CD4-positive, alpha-beta T cell treated with Interleukin-1 beta for 1 hour (primary cell): ENCODE measurements at places on chromosomes 13 and 19.

- peak; percentile 73 for DNase-seq
Observed at GRCh38 chr19:17394891-17395415, 957 bp upstream of the CCDC194 start.

- DNase-seq, result no peak
Observed at GRCh38 chr13:40274103-40274502, 392.3 kb downstream of the FOXO1 start.

DNA sequence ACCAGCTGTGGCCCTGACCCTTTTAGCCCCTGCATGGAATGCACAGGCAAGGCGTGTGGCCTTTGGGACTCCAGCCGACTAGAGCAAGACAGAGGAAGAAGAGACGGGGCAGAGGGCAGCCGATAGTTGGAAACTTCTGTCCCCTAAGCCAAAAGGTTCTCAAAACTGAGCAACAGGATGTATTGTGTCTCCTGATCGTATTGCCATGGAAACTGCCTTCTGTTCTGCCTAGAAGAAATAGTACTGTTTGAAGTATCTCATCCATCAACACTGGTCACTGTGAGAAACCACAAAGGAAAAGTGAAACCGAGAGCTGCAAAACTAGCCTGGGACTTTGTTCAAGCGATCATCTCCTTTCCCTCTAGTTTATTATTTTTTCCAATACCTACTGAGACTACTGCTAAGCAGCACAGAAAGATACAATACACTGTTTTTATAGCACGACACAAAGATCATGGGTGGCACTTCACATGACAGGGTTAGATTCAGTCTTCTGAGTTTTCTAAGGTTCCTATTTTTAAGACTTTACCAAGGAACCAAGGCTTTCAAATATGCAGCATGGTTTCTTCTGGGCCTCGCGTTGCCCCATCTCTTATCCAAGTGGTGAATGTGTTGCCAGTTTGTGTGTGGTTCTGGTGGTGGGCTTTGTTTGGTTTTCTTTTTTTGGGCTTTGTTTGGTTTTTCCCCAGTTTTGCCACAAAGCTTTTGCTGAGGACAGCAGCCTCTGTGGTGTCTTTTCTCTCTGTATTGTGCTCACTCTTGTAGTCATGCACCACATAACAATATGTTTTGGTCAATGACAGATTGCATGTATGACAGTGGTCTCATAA is 49.3 kb upstream of the GPR183 start:
- peak; percentile 91 for DNase-seq

DNA sequence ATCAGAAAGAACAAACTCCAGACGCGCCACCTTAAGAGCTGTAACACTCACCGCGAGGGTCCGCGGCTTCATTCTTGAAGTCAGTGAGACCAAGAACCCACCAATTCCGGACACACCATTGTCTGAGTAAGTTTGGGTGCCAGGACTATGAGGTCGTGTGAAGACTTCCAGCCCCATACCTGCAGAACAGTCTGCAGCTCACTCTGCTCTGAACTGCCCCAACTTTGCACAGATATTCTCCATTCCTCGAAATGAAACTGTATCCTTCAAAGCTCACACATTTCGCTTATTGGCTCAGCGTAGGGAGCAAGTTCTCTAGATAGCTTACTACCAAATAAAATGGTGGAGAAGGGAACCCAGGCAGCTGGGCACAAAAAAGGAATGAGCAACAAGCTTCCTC is 2.6 kb upstream of the CYP4F2 start:
- no peak for DNase-seq

- peak; percentile 48 for DNase-seq
Observed at GRCh38 chr19:14113762-14114414, 3.7 kb downstream of the PRKACA start.

GRCh38 chr19:16506961-16507360 is 10.8 kb downstream of the C19orf44 start:
- DNase-seq, result no peak

DNA sequence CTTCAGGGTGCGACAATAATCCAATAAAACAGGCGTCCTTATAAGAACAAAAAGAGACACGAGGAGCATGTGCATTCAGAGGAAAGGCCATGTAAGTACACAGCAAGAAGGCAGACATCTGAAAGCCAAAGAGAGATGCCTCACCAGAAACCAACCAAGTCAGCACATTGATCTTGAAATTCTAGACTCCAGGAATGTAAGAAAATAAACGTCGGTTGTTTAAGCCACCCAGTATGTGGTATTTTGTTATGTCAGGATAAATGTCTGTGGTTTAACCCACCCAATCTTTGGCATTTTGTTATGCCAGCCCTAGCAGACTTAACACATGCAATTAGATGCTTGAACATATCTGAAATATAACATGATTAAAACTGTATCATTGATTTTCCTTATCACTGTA is 452.0 kb downstream of the SLITRK6 start:
- no peak for DNase-seq

DNA sequence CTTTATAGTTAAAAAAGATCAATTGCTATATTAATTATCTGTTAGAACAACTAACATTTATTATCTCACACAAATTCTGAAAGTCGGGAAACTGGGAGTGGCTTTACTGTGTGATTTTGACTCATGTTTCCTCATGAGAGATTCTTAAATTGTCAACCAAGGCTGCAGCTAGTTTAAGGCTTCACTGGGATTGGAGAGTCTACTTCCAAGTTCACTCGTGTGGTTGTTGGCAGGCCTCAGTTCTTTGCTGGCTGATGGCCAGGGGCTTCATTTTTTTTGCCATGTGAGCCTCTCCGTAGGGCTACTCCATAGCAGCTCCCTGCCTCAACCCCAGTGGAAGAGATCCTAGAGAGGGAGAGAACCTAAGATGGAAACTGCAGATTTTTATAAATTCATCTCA is 24.5 kb upstream of the LPAR6 start:
- no peak for DNase-seq

GRCh38 chr13:35703061-35703460 is 226.6 kb upstream of the MAB21L1 start:
- DNase-seq, result no peak

- DNase-seq, result no peak
Observed at GRCh38 chr19:12092956-12093355, 28.4 kb downstream of the ZNF844 start.

DNA sequence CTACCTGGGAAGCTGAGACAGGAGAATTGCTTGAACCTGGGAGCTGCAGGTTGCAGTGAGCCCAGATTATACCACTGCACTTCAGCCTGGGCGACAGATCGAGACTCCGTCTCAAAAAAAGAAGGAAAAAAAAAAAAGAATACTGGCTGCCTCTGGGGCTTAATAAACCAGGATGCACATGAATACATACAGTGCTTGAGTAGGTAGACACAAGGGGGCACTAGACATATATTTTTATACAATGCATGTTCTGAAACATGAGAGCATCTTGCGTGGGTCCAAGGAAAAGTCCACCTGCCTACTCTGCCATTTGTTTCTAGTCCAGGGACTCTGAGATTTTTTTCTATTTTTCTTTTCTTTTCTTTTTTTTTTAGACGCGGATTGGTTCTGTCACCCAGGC is 31.2 kb downstream of the KEAP1 start:
- DNase-seq, result peak; percentile 45

- DNase-seq, result no peak
Observed at GRCh38 chr19:42278452-42279154, 9.6 kb downstream of the CIC start.

GRCh38 chr19:31144075-31144870 is 205.0 kb downstream of the TSHZ3 start:
- no peak for DNase-seq

- DNase-seq, result peak; percentile 40
Observed at GRCh38 chr19:41341669-41342490, 11.8 kb downstream of the TGFB1 start.

DNA sequence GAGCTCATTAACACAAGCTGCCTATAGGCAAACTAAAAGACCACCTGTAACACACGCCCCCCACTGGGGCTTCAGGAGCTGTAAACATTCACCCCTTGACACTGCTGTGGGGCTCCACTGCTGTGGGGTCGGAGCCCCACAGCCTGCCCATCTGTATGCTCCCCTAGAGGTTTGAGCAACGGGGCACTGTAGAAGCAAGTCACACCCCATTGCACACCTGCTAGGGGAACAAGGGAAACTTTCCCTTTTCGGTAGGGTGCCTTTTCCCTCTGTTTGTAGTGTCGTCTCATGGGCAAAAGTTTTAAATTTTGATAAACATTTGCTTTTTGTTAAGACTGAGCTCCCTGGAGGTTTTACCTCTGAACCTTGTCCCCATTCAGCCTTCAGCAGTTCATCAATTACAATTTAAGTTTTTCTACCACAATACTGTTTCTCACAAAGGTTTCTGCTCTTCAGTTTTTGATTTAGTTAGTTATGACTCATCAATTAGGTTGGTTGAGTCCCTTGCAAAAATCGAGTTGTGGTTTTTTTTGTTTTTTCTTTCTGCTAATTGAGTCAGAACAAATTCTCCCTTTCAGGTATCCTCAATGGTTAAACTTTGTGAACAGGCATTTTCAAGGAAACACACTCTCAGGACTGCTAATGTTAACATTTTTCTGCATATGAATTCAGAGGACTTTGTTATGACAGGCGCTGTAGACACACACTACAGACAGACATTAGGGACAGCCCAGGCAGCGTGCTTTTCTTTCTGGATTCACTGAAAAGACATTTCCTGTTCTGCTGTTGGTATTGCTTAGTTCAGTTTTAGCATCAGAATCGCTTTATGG is 35.1 kb downstream of the ZNF433 start:
- DNase-seq, result no peak

DNA sequence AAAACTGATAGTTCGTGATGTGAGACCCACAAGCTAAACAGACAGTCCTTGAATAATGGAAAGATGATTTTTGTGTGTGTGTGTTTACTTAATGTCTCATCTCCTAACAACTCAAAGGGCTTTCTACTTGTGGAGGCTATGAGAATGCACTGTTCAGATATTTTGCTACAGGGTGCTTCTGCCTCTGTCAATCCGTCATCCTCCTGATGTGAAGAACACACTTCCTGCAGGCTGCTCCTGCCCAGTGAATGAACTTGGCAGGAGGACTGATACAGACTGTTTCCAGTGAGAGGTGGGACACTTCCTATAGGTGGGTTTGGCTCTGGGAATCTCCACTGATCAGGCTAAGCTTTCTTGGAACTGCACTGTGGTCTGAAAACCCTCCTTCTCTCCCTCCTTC is 168.4 kb upstream of the STARD13 start:
- no peak for DNase-seq

DNA sequence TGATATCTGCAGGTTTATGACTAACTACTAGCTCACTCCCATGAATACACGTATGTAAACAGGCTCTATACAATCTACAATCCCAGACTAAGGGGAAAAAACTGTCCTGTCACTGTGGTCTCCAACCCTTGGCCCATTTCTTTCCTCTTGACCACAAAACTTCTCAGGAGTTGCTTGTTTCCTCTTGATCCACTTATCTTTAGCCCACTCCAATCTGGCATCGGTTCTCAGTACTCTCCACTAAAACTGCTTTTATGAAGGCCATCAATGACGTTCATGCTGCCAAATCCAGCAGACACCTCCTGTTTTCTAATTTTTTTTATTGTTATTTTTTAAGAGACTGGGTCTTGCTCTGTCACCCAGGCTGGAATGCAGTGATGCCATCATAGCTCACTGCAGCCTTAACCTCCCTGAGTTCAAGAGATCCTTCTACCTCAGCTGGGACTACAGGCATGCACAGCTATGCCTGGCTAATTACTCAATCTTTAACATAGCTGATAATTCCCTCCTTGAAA is 31.9 kb upstream of the USPL1 start:
- no peak for DNase-seq

DNA sequence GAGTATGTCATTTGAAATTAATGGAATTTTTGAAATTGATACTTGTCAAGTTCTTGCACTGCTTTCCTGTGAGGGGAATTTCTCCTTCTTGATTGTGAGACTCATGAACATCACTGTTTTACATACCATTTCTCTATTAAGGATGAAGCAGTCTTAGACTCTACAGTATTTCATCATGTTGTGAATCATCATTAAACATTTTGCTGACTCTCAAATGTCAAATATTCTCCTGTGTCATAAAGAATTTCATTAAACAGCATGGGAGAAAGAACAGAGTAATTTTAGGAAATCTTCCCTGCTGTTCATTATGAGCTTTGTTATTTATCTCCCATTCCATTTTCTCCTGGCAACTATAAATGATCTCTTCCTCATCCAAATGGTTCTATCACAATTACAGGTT is 729.0 kb downstream of the PCDH9 start:
- DNase-seq, result no peak

GRCh38 chr19:6204866-6205723 is 69.6 kb downstream of the ACSBG2 start:
- DNase-seq, result no peak

DNA sequence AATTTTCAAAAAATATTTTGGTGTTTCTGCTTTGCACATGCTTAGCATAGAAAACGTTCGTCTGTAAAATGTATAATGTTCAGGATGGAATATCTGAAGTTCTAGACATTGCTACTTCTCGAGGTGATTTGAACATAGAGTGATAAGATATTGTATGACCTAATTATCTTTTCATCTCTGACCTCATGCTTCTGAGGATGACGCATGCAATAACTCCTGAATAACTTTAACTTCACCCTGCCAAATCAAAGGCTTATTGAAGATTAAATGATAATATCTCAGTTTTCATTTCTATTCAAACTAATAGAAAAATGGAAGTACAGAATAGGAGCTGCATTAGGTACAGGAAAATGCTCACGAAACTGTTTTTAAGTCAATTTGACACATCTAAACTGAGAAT is 150.8 kb upstream of the ATXN8OS start:
- DNase-seq, result no peak

GRCh38 chr19:29875931-29876330 is 64.1 kb downstream of the CCNE1 start:
- no peak for DNase-seq

DNA sequence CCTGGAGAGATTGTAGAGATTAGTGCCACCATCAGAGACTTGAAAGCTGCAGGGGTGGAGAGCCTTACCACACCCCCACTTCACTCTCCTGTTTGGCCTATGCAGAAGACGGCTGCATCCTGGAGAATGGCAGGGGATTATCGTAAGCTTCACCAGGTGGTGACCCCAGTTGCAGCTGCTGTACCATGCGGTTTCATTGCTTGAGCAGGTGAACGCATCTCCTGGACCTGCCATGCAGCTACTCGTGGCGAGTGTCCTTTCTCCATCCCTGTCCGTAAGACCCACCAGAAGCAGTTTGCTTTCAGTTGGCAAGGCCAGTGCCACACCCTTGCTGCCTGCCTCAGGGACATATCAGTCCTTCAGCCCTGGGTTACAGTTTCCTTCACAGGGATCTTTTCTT is 21.2 kb downstream of the PPP5C start:
- DNase-seq, result no peak

DNA sequence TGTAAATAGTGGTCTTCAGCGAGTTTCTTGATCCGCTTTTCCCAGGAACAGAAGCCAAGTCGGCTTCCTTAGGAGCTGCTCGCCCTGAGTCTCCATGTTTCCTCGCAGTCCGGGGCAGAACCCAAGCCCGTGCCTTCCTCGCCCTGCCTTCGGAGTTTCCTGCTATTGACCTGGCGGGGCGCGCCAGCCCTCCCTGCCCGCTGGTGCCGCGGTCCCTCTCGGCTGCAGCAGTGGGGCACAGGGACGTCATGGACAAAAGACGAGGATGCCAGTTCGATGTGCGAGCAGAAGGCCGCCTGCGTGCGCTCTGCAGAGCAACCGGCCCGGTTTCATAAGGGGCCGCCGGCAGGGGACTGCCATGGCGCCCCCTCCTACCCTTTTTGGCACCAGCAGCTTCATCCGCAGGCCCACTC is 156.6 kb downstream of the TM9SF2 start:
- DNase-seq, result no peak

GRCh38 chr19:10096615-10096963 is 5.9 kb downstream of the ANGPTL6 start:
- no peak for DNase-seq
